ENCODE measurements at places on chromosomes 5 and 9.

DNA sequence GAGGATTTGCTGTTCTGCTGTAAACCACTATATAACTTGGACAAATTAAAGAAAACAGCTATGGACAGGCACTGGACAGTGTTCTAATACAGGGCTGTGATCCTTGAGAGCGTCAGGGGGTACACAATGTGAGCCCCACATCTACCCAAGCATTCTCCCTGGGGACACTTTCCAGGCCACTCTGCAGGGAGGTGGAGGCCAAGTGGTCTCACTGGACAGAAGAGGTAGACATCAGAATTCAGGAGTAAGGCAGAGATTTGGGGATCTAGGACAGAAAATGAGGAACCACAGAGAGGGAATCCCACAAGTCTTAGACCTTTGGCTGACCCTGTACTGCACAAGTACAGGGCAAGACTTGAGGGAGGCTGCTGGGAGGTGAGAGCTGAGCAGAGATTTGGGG lies 3.8 kb upstream of the IGFBPL1 start:
- DNase-seq = no peak

DNA sequence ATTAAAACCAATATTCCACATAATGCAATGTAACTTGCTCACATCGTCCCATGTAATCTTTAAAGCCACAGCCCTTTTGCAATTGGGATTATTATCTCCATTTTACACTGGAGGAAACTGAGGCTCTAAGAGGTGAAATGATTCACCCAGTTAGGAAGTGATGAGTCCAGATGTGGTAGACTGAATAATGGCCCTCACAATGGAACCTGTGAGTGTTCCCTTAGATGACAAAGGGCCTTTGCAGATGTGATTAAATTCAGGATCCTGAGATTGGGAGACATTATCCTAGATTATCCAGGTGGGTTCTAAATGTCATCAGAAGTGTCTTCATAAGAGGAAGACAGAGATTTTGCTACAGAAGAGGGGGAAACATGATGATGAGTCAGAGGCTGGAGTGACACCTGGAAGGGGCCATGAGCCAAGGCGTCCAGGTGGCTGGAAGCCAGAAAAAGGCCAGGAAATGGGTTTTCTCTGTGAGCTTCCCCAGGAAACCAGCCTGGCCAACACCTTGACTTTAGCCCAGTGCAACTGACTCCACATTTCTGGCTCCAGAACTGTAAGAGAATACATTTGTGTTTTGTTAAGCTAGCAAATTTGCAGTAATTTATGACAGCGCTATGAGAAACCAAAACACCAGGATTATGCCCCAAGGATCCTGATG lies 139.1 kb downstream of the KCNIP1 start:
- DNase-seq = no peak

- DNase-seq = no peak
These were observed 307.2 kb downstream of the GADD45G start for GRCh38 chr9:89911721-89912604.

GRCh38 chr9:13896922-13897835 lies 416.8 kb downstream of the NFIB start:
- no peak for DNase-seq

DNA sequence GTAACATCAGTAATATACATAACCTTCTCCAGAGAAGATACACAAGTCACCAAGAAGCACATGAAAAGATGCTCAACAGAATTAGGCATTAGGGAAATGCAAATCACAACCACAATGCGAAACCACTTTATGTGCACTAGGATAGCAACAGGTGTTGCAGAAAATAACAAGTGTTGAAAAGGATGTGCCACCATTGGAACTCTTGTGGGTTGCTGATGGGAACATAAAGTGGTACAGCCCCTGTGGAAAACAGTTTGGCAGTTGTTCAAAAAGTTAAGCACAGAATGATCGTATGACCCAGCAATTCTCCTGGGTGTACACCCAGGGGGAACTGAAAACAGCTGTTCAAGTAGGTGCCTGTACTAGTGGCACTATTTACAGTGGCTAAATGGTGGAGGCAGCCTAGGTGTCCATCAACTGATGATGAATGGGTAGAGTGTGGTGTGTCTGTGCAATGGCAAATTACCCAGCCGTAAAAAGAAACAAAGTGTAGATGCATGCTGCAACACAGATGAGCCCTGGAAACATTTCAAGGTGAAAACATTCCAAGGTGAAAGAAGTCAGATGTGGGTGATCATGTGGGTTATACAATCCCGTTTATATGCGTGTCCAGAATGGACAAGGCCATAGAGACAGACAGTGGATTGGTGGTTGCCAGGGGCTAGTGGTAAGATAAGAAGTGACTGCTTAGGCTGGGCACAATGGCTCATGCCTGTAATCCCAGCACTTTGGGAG lies 27.2 kb downstream of the CCDC69 start:
- no peak for DNase-seq

- DNase-seq = no peak
These were observed 711.1 kb upstream of the CHD1 start for GRCh38 chr5:99639905-99640304.

DNA sequence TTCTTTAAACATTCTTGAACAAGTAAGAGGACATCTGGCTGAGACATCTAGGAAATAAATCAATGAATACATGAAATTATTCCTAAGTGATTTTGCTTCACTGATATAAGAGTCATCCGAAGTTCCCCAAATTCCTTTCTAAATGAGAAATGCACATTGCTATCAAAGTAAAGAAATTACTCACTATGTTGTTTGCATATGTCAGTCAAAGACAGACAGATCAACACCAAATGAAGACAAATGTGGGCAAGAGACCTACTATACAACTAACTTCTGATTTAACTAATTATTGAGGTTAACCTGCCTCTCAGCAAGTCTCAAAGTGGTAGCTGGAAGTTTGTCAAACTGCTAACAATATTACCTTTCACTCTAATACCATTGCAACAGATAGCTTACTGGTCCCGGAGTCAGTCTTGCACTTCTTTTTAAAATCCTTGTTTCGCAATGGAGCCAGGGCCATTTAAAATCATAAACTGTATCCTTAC lies 13.2 kb downstream of the TUT7 start:
- DNase-seq = no peak

- DNase-seq = no peak
These were observed 223.0 kb upstream of the MPDZ start for GRCh38 chr9:13502484-13502883.

- no peak for DNase-seq
These were observed 104.9 kb downstream of the KLHL3 start for GRCh38 chr5:137630972-137631370.

Data from AG09309 (cell line).